Activated CD8-positive, alpha-beta T cell treated with anti-CD3 and anti-CD28 coated beads, Interleukin-2, amount 10 ng/mL, durations not matched to agents 7 days and 5 days (primary cell): ENCODE measurements at places on chromosomes 2 and 18.

GRCh38 chr2:84173041-84173440 is 286.0 kb downstream of the SUCLG1 start:
- DNase-seq, result no peak

- DNase-seq, result no peak
Observed at GRCh38 chr2:122163617-122164016, 408.2 kb downstream of the TSN start.

GRCh38 chr2:136530146-136530545 is 235.2 kb upstream of the THSD7B start:
- DNase-seq, result no peak

GRCh38 chr2:9641641-9642040 is 10.8 kb upstream of the YWHAQ start:
- peak; percentile 38 for DNase-seq

DNA sequence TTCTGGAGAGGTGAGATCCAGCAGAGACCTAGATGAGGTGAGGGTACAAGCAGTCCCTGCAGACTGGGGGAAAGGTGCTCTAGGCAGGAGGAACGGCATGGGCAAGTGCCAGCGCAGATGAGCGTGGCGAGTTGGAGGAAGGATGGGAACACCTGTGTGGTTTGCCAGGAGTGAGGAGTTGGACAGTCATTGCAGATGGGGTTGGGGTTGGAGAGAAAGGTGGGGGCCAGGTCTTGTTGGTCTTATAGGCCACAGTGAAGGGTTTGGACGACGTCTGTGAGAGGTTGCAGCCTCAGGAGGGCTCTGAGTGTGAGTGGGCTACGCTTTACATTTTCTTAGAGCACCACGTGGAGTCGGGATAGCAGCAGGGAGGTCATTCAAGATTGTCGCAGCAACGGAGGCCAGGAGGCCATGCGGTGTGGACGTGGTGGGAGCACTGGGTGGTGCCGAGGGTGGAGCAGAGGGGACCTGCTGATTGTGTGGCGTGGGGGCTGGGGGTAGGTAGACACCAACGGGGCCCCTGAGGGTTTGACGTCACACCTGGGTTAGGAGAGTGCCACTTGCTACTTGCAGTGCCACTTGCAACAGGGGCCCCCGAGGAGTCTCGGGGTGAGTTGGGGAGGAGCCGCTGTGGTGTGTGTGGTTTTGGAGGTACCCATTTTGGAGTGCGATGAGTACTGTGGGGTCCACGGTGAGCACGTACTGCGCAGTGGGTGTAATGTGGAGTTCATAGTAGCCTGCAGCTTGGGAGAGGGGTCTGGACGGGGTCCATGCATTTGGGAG is 66.2 kb downstream of the LPIN1 start:
- no peak for DNase-seq

DNA sequence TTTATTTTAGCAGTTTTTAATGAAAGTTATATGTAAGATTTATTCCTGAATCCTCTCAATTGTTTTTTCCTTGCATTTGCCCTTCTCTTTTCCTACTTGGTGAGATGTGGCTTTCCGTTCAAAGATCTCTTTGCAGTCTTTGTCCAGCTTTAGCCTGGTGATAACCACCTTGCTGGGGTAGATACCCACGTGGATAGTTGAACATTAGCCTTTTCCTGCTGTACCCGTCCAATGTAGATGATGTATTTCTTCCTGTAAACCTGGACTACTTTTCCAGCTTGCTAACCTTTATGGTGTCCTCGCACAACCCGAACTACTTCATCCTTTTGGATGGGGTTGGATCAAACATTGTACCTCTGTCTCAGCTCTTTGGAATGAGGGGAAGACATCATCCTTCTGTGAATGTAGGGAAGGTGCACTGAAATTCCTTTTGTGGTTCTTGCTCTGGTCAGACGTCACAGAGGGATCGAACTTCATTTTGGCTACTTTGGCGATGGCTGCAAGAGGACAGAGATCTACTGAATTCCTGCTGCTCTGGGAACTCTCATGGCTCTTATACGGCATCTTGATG is 293.2 kb upstream of the EPAS1 start:
- DNase-seq, result no peak

DNA sequence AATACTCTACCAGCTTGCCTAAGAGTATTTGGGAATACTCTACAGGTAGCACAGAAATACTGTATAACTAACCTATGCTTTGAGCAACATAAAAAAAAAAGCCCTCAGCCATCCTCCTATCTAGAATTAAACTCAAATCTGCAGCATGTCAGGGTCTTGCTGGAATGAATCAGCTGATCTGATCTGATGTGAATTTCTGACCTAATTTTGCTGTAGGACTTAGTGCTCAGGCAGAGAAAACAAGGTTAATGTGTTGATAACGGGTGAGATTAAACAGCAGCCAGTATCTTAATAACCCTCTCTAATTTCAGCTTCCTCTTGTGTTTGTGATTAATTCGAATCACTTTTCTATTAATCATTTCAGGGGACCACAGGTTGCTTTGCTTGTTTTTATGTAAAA is 16.3 kb downstream of the NYAP2 start:
- no peak for DNase-seq

GRCh38 chr18:24964216-24964615 is 387.8 kb downstream of the ZNF521 start:
- DNase-seq, result no peak

DNA sequence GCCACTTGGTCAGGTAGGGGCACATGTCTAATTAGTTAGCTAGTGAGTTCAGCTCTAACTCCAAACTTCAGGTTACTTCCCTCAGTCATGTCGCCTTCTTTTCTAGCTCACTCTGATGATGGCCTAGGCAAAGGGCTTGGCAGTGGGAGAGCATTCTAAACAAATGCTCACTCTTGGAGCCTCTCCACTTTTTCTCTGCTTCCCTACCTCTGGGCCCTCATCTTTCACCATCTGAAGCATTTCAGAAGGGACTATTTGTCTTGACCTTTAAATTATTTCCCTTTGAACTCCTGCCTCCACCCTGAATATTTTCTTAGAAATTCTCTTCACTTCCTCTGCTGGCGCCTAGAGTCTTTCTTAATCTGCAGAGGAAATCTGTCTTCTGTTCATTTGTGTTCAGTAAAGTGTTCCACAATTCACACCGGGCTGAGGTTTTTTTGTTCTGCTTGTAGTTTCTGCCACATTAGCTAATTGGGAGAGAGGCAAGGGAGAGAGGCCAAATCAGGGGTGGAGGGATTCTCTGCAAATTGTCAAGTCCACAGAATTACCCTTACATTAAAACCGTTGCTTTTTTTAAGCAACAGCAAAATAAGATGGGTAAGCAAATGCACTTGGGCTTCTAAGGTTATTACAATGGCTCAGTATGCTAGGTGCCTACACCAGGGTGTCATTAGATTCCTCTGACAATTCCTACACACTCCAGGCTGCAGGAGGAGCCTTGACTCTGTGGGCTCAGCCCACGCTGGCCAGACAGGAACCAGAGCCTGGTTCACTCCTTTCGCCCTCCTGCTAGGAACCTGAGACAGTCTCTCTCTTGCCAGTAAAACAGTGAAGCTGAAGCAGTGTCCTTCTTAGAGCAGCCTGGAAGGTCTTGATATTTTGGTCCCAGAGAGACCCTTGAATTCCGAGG is 5.5 kb downstream of the MSGN1 start:
- no peak for DNase-seq

DNA sequence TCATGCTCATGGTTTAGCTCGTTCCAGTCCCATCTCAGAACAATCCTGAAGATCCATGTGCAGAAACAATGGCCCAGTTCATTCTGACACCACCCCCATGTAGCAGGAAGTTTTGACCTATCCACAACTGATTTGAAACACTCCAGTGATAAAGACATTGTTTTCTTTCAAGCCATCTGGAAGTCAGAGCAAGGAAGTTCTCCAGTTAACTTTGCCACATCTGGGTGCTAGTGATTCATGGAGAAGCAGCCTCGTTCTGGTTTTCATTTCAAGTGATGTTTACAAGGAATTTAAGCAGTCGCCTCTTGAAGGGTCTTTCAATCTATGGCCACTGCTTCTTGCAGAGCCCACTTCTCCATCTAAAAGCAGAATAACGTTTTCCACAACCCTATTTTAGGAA is 36.6 kb upstream of the TWIST2 start:
- DNase-seq, result no peak
